ENCODE measurements at places on chromosomes 6 and 20.

GRCh38 chr6:69704916-69705315, 91.9 kb downstream of the LMBRD1 start:
- DNase-seq = no peak

DNA sequence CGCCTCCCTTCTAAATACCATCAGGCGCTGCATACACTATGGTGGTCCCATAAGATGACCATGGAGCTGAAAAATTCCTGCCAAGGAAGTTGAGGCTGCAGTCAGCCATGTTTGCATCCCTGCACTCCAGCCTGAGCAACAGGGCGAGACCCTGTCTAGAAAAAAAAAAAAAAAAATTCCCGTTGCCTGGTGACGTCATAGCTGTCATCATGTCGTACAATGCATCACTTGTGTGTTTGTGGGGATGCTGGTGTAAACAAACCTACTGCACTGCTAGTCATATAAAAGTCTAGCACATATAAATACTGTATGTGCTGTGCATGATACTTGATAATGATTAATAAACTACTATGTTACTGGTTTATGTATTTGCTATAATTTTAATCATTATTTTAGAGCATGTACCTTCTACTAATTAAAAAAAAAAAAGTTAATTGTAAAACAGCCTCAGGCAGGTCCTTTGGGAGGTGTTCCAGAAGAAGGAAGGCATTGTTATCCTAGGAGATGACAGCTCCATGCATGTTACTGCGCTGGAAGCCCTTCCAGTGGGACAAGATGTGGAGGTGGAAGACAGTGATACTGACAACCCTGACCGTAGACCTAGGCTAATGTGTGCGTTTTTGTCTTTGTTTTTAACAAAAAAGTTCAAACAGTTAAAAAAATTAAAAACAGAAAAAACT, 132.6 kb downstream of the BANF2 start:
- no peak for DNase-seq

- no peak for DNase-seq
Observed at GRCh38 chr6:63427951-63428350, 108.2 kb upstream of the LGSN start.

GRCh38 chr20:49661560-49662329, 51.9 kb downstream of the B4GALT5 start:
- no peak for DNase-seq

DNA sequence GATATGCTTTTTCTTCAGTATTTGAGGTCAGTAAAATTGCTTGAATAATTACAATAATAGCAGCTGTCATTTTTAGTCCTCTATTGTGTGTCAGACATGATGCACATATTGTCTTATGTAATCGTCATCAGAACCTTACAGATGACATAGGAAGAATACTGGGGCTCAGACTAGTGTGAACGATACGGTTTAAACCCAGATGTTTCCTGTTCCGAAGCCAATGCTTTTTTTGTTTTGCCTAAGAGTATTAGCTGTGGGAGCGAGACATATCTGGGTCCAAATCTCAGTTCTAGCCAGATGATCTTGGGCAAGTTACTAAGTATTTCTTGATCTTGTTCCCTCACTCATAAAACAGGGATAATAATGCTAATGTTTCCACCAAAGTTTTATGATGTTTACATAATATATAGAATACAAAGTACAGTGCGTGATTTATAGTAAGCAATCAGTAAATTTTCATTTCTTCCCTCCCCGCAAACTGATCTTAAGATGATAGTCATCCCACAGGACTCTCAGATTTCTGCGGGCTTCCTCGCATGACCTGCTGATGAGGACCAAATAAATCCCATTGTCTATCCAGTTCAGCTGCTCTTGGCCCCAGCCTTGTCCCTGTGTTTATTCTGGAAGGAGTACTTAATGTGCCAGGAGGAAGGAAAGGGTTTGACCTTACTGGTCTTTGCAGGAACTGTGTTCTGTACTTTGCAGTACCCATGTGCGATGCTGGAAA, 98.2 kb downstream of the CAP2 start:
- no peak for DNase-seq

DNA sequence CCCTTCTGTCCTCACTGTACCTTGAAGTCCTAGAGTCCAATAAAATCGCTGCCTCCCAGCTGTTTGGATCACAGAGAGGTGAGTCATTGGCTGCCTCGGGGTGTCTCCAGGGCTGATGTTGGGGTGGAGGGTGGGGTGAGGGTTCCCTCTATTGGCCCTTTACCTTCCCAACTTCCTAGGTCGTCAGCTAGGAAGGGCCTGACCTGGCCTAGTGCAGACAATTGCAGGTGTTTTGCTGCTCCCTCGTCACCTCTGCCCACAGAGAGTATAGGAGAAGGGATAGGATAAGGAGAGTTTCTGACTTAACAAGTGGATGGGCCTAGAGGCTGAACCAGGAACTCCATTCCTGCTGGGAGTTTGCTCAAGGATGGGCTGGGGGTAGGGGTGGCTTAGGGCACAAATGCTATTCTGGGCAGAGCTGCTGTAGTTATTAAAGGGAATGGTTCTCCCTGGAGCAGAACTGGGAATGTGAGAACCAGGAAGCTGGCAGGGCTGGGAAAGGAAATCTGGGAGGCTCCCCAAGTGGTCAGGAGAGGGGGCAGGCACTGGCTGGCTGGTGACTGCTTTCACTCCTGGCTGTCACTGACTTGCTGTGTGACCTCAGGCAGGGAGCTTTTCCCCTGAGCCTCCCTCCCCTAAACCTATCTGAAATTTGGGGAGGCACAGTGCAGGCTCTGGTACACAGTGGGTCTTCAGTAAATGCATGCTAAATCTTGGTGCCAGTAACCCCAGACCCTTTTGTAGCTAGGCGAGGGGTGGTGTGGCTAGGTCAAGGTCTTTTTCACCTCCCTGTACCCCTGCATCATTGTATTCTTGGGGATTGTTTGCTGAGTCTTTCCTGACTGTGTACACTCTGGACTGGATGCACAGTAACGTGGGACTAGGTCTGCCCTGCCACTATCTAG, 1.5 kb downstream of the TP53INP2 start:
- DNase-seq = no peak

GRCh38 chr6:50467931-50468330, 245.4 kb upstream of the TFAP2D start:
- no peak for DNase-seq

DNA sequence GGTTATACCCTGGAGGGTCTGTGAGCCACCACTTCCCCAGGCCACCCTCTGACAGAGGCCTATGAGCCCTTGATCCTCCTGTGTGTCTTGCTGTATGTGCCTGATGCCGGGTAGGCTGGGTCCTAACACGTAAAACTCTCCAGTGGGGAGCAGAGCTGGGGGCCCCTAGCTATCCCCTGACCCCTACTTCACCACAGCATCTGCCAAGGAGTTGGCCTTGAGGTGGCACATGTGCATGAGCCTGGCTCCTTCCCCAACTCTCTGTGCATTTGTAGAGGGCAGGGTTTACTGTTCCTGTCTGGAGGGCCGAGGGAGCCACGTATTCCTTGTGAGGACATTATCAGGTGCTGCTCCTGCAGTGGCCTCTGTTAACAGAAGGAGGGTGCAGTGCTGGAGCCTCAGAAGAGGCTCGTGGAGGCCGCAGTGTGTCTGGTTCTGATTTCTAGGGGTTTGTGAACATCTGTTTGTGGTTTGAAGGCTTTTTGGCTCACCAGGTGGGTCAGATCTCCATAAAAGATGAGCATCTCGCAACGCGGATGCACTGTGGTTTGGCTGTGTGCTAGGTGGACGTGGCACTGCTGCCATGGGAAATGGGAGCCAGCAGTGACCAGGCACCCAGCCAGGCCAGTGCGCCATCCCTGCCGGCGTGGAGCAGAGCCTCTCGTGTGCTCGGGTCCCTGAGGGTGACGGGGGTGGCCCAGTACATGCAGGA, 152.1 kb downstream of the DTNBP1 start:
- no peak for DNase-seq

DNA sequence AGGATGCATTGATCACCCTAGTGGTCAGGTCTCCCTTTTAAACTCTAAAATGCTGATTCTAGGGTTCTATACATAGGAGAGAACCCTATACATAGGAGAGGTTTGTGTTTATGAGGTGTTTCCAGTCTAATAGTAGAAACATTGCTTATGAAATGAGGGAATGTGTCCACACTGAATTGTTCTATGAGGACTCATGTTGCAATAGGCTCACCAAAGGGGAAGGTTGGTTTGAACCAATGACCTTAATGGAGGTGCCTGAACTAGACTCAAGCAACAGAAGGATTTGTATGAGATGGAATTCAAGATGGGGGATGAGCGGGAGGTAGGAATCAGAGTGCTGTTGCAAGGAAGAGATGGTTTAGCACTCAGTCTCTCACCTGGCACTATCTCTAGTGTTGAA, 33.5 kb upstream of the UBR2 start:
- DNase-seq = no peak

DNA sequence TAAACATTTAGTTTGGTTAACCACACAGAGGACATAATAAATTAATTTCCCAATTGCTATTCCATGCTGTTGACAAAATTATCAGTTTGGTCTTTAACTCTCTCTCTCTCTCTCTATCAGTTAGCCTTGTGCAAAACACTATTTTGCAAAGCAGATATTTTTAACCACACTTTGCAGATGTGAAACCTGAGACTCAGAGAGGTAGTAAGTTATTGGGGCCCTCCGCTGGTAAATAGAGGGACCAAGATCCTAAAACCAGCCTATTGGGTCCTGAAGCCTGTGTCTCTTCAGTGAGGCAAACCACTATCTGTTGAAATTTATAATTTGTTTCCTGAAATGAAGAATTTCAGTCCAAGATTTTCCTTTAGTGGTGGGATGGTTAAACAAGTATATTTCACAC, 231.0 kb downstream of the SOD2 start:
- no peak for DNase-seq

GRCh38 chr6:11604215-11604614, 66.7 kb downstream of the TMEM170B start:
- no peak for DNase-seq

GRCh38 chr20:8126181-8126580, 5.9 kb upstream of the PLCB1 start:
- DNase-seq = no peak

GRCh38 chr6:128515550-128516513, 4.6 kb downstream of the PTPRK start:
- no peak for DNase-seq

GRCh38 chr20:1371830-1372539, 20.9 kb downstream of the FKBP1A start:
- DNase-seq = peak; percentile 62

GRCh38 chr6:11762794-11763459, 15.7 kb downstream of the ADTRP start:
- DNase-seq = no peak

DNA sequence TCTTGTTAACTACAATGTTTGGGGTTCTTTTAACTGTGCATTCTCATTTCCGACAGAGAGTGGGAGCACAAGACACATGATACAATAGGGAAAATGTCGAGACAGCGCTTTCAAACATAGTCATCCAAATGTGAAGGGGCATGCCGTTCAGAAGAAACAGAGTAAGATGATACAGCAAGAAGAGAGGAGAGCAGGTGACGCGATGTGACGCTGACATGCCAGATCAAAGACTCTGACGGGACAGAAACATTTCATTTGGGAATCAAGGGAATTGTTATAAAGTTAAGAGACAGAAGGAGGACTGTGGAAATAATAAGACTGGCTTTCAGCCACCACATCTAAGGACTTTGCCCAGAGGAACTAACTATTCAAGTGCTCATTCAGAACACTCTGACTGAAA, 117.4 kb downstream of the FAXC start:
- DNase-seq = peak; percentile 1

DNA sequence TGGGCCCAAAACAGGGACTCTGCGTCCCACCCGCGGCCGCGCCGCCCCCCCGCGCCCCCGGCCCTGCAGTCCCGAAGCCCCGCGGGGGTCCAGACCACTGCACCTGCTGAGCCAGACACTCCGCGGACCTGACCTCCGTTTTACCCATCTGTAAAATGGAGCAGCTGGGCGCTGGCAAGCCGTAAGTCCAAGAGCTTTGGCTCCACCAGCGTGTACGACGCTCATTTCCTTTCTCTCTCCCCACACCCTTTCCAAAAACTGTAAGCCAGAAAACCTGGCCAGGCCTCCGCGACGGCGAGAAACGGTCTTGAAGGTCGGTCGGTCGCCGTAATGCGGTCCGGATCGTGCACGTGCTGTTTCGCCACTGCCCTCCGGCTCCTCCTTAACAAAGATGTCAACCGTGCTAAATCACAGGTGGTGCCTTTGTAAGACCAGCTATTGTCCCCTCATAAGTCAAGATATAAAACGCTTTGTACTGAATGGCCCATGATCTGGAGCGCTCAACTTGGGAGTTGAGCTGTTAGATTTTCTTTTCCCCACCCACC, 7.8 kb upstream of the NR2E1 start:
- no peak for DNase-seq

DNA sequence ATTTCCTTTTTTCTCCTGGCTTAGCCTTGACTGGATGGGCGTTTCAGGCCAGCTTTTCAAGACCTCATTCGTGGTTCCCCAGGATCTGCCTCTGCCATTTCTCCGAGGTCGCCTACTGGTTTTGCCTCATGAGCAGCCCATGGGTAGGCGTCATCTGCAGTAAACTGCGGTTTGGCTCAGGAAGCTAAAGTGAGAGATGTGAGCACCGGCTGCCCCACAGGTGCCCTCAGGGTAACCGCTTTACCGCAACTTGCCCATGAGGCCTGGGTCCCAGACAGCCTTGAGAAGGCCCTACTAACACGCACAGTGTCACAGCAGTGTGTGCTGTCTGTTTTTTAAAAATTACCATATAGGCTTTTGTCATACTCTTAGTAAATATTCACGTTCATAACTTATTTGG, 53.4 kb upstream of the TBXT start:
- DNase-seq = no peak

DNA sequence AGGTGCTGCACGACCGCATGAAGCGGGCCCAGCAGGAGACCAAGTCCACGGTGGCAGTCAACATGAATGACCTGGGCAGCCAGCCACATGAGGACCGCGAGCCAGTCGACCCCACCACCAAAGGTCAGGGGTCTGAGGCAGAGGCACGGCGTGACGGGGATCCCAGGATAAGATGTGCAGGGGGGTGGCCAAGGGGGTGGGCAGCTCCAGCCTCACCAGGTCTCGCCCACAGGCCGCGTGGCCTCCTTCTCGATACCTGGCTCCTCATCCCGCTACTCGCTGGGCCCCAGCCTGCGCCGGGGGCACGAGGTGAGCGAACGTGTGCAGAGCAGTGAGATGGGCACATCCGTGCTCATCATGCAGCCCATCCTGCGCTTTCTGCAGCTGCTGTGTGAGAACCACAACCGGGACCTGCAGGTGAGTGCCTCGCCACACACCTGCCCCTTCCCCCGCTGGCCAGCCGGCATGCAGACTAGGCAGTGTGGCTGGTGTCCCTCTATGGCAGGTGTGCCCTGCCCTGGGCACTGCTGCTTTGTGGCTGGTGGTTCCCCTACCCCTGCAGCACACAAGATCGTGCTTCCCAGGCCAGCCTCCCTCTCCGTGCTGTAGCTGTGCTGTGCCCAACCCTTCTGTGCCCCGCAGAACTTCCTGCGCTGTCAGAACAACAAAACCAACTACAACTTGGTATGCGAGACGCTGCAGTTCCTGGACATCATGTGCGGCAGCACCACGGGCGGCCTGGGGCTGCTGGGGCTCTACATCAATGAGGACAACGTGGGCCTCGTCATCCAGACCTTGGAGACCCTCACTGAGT, 25.9 kb downstream of the UQCC2 start:
- no peak for DNase-seq

- DNase-seq = no peak
Observed at GRCh38 chr6:74574794-74575193, 631.1 kb downstream of the COL12A1 start.
